ENCODE measurements at places on chromosomes 1 and 21.

- no peak for DNase-seq
Observed at GRCh38 chr1:89957107-89957506, 37.8 kb upstream of the ZNF326 start.

GRCh38 chr21:38968887-38969543 is 163.3 kb downstream of the ETS2 start:
- no peak for DNase-seq

- DNase-seq = no peak
Observed at GRCh38 chr21:34499116-34499515, 12.9 kb downstream of the KCNE1 start.

GRCh38 chr1:201295861-201296260 is 12.6 kb downstream of the PKP1 start:
- no peak for DNase-seq

GRCh38 chr1:16246961-16247360 is 10.0 kb upstream of the CPLANE2 start:
- DNase-seq = no peak

- DNase-seq = no peak
Observed at GRCh38 chr1:11180342-11180744, 8.8 kb upstream of the ANGPTL7 start.

DNA sequence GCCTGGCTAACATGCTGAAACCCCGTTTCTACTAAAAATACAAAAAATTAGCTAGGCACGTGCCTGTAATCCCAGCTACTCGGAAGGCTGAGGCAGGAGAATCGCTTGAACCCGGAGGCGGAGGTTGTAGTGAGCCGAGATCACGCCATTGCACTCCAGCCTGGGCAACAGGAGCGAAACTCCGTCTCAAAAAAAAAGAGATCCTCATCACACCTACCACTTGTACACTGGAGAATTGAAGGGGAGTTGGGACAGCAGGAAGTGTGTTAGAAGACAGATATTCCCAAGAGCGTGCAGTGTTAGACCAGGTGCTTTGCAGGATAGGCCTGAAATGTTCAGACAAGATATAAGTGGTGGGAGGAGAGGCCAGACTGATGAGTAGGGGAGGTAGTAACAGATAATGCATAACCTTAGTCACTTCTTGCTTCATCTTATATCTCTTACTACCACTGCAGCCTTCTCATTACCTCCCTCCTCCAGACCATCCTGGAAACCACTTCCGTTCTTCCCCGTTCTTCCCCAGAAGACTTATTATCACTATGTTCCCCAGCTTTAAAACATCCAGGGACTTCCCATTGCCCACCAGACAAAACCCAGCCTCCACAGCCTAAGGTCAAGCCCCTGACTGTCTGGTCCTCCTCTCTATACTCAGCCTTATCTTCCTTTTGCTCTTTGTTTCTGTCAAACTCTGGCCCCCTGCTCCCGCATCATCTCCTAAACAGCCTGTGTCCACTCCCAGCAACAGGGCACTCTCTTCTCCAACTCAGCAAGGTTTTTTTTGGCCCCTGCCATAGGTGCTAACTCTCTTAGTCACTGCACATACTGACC is 21.3 kb downstream of the FAM20B start:
- no peak for DNase-seq

DNA sequence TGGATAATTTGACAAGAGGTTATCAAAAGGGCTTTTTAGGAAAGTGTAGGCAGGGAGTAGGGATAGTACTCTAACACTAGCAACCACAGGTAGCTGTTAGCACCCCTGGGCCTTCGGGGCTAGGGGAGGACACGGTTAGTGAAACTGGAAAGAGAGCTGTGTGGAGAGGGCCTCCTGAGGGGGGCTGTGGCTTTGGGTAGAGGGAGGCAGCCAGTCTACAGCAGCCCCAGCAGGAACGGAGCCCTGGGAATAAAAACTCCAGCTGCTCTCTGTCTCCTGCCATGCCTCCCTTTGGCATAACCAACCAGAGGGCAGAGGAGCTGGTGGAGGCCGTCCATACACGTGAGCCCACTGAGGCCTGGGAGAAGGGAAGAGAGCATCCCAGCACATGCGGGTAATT is 223.2 kb downstream of the FOXD2 start:
- no peak for DNase-seq

DNA sequence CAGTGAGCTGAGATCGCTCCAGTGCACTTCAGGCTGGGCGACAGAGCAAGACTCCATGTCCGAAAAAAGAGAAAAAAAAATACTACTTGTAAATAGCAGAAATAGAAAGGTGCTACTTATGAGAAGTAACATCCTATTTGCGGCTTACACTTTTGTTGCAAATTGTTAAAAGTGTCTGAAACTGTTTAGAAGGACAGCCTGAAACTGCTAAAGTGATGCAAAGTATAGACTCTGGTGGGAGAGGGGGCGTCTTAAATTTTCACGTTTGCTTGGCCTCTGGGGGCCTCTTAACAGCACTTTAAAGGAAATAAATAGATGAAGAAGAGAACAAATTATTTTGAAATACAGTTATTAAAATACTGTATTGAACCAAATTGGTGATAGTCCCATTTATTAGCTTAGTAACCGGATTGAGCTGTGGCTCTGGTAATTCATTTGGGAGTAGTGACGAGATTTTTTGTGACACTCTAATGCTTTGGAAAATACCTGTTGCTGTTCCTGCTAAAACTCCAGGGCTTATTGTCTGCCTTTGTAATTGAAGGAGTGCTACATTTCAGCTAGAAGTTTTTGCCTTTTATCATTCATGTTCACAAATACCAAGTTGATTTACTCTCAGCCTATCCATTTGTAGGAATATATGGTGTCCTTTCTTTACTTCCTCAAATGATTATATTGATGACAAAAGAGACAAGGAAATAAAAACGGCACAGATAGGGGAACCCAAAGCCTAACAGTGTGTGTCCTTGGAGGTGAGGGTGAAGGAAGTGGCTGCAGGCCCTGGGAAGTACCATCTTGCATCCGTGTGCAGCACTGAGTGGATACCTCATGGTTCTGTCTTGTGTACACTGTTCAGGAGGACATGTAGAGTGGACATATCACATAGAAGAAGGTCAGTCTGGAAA is 6.2 kb downstream of the PKNOX1 start:
- DNase-seq = no peak

GRCh38 chr1:114061121-114061830 is 82.0 kb downstream of the OLFML3 start:
- no peak for DNase-seq

DNA sequence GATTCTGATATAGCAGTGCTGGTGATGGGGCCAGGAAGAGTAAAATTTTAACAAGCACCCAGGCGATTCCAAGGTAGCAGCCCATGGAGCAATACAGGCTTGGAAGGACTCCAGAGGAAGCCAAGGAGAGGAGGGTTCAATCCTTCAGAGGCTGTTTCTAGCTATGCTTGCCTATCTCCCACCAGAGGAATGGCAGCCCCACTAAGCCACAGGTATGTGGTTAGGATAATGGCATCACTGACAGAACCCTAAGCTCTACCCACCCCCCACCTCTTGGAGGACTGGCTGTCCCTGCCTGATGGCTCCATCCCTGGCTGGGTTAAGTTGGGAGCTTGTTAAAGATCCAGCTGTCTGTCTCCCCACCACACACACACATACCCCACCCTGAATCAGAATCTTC is 19.3 kb upstream of the PTAFR start:
- no peak for DNase-seq

- no peak for DNase-seq
Observed at GRCh38 chr21:26732432-26733221, 112.6 kb downstream of the ADAMTS1 start.

DNA sequence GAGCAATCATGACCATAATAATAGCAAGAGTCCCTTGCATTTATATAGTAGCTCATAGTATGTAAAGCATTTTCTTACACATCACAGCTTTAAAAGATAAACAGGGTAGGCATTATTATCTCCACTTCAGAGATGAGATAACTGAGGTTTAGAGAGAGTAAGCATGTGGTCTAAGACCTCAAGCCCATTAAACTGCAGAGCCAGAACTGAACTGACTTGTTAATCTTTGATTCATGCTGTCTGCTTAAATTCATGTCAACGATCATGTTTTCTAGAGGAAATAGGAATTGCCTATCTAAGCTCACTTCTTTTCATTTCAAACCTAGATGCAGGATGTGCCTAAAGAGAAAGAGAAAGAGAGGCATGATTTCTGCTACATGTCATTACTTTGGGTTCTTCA is 524.8 kb downstream of the PTPRC start:
- DNase-seq = no peak

DNA sequence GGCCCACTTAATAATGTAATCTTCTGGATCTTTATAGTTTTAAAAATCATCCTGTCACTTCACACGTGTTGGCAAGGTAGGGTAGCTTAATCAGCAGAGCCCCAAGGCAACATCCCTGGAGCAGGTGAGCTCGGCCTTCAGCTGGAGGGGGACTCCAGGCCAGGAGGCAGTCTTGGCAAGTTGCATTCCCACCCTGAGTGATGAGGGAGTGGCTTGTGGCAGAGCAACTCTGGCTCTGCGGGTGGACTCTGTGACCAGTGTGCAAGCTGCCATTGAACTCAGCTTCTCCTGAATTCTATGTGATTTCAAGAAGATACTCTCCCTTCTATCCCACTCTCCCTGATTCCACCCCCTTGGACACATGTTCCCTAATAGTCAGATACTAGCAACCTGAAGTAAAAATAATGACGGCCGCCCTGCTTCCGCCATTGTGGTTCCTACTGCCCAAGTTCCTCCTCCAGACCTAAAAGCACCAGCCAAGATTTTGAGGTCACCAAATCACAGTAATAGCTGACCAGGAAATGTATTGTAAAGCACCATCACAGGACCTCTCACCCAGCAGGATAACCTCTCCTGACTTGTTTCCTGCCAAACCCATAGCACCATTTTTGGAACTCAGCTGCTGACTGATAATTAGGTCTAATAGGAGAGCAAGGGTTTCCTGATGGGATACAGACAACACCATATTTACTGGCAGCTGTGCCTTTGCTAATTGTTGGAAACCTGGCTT is 11.5 kb upstream of the LYST start:
- no peak for DNase-seq

DNA sequence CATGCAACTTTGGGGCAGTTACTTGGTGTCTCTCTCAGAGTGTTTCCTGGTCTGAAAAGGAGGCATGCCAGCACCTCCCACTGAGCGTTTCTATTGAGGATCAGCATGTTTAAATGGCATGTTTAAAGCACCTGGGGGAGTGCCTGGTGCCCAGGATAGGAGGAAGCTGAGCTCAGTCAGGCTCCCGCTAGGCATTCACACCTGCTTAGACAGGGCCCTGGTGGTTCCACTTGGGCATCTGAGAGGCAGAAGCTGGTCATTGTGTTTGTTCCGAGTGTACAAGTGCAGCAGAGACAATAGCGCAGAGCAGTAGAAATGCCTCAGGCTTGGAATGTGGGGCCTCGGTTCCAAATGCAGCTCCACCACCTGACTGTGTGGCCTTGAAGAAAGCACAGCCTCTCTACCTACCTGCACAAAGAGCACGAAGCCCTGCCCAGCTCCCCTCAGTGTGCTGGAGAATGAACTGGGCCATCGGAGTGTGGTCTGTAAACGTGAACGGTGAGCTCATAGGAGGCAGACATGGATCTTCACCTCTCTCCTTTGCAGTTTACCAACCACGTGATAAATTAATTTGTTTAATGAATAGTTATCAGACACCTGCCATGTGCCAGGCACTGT is 20.3 kb upstream of the TMEM222 start:
- DNase-seq = no peak

- no peak for DNase-seq
Observed at GRCh38 chr1:96579636-96580035, 141.9 kb upstream of the PTBP2 start.

GRCh38 chr1:20487236-20487590 is 1.2 kb upstream of the CAMK2N1 start:
- no peak for DNase-seq

GRCh38 chr21:32666258-32666657 is 54.1 kb upstream of the CFAP298 start:
- DNase-seq = no peak

DNA sequence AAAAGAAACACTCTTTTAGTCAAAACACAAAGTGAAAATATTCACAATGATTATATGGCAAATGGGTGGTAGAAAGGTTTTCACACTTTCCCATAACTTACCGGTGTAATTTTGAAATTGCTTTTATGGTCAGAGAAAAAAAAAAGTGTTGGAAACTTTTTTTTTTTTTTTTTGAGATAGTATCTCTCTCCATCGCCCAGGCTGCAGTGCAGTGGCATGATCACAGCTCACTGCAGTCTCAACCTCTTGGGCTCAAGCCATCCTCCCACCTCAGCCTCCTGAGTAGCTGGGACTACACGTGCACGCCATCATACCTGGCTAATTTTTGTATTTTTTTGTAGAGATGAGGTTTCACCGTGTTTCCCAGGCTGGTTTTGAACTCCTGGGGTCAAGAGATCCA is 3.3 kb downstream of the IFNGR2 start:
- no peak for DNase-seq

- no peak for DNase-seq
Observed at GRCh38 chr21:34704119-34704518, 35.3 kb downstream of the CLIC6 start.

GRCh38 chr21:42524341-42525028 is 10.8 kb downstream of the SLC37A1 start:
- peak; percentile 87 for DNase-seq

DNA sequence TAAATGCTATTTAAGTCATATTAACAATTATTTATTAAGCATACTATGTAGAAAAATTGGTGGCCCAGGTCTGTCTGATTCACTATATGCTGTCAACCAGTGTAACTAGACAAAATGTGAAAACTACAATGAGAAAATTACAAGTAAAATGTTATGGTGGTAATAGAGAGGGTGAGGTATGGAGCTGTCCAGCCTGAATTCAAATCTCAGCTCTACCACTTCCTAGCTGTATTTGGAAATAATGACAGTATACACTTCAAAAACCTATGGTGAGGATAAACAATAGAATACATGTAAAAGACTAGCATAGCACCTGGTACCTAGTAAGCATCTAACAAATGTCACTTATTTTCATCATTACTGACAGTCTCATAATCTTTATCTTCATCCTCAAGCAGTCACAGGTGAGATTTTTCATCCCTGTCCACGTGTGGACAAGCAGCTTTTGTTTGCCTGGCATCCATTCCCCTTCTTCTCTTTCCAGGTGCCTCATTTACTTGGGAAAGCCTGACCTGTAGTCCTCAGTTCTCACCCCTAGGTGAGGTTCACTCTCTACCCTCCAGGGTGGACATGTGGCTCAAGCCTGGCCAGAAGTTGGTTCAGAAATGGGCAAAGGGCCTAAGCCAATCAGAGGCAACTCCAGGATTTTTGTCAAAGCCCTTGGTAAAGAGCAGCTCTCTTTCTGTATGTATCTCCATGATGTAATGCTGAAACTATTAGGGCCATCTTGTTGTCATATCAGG is 29.5 kb downstream of the EGLN1 start:
- DNase-seq = no peak
